ENCODE measurements at places on chromosomes 7 and 10.

- DNase-seq: no peak
These were observed 34.4 kb upstream of the PNLIP start for GRCh38 chr10:116511365-116511764.

- no peak for DNase-seq
These were observed 94.3 kb downstream of the CCDC71L start for GRCh38 chr7:106566672-106567071.

DNA sequence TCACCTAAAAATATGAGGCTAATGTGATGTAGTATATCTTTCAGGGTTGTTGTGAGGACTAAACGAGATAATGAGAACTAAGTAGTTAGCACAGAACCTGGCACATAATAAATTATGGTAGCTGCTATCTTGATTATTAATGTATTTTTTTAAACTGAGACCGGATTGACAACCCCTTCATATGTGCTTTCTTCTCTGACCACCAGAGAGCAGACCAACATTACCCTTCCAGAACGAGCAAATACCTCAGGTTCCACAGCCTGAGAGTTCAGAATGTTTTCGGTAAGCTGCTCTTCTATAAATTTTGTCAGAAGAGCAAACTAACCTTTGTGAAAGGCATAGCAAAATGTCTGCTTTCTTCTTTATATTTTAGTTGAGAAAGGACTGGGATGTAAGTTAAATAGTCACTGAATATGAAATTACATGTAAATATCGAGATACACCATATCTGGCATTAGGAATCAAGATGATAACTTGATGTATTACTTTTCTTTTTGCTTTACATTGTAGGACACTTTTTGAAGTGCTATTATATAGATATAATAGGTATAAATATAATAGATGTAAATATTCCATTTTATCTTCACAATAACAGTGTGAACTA lies 13.6 kb upstream of the BPGM start:
- no peak for DNase-seq

DNA sequence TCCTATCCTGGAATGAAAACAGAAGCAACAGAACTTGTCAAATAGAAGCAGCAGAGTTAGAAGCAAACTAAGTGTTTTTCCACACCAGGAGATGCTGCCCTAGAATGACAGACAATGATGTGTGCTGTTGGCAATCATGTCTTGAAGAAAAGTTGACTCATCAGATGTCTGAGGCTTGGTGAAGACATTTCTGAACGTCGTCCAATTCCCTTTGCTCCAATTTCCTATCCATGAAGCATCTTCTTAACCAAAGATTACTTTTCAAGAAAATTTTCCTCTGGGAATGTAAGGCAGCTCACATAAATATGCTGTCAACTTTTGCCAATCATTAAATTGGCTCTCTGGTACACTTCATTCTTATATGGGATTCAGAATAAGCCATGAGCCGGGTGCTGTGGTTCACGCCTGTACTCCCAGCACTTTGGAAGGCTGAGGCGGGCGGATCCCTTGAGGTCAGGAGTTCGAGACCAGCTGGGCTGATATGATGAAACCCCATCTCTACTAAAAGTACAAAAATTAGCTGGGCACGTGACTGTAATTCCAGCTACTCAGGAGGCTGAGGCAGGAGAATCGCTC lies 34.6 kb downstream of the MALSU1 start:
- no peak for DNase-seq

GRCh38 chr10:12419262-12419847 lies 70.0 kb downstream of the CAMK1D start:
- DNase-seq: peak; percentile 26

DNA sequence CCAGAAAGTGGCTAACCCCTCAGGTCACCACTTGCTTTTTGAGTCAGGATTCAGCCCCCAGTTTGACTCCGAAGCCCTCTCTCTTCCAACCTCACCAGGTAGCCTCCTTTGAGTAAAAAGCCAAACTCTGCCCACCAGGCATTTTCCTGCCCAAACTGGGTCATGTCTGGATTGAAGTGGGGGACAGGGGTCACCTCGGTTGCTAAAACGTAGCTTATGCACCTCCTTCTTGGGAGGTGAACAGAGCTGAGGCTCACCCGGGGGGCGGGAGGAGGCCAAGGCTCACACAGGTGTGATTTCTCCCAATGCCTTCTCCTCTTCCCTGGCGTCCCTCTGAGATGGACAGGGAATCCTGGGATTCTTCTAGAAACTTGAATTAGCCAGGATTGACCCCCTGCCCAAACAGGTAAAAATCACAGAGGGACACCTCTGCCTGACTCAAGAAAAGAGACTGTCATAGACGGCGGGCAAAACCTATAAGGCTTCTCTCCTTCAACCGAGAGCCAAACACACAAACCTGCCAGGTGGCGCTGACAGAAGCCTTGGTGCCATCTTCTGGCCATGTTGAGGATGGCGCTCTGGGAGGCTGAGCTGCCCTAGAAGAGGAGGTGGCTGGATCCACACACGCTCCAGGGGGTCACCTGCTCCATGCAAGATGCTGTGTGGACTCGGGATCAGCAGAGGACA lies 51.6 kb downstream of the PRLHR start:
- no peak for DNase-seq

DNA sequence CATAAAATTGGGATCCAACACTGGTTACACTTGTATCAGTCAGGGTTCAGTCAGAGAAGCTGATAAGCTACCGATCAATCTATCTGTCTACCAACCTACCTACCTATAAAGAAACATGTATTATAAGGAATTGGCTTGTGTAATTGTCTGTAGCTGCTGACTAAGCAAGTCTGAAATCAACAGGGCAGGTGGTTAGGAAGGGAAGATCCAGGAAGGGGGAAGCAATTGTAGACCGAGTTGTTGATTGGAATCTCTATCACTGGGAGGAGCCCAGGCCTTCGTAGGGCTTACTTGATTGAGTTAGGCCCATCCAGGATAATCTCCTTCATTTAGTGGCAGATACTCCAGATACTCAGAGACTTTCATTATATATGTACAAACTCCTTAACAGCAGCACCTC lies 271.5 kb upstream of the TEX47 start:
- no peak for DNase-seq

- no peak for DNase-seq
These were observed 613.1 kb downstream of the KCNMA1 start for GRCh38 chr10:77024461-77024860.

DNA sequence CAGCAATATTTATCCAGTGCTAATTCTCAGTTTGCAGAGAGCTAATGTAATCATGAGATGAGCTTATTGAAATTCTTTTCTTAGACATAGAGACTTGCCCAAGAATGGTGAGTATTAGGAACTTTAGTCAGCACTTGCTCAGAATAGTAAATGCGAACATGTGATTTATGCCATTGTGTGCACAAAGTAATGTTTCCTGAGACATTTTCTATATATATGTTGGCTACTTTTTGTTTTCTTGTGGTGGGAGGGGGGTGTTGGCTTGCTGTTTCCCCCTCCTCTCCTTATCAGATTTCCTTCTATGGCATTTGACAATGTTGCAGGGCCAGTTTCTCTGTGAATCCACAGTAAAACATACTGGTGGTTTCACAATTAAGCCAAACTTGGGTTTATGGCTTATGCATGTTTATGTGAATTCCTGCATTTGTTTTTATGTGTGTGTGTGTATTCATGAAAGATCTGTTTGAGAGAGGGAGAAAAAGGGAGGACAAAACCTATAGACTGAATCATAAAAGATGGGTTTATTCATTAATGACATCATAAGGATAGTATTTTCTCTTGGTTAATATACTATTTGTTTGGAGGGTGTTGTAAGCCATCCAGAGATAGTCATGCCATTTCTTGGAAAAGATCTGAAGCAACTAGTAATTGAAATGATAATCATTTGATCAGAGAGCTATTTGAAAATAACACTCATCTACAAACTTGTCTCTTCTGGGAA lies 36.3 kb downstream of the ARID5B start:
- DNase-seq: no peak

GRCh38 chr7:96188174-96188581 lies 133.7 kb downstream of the SLC25A13 start:
- no peak for DNase-seq

DNA sequence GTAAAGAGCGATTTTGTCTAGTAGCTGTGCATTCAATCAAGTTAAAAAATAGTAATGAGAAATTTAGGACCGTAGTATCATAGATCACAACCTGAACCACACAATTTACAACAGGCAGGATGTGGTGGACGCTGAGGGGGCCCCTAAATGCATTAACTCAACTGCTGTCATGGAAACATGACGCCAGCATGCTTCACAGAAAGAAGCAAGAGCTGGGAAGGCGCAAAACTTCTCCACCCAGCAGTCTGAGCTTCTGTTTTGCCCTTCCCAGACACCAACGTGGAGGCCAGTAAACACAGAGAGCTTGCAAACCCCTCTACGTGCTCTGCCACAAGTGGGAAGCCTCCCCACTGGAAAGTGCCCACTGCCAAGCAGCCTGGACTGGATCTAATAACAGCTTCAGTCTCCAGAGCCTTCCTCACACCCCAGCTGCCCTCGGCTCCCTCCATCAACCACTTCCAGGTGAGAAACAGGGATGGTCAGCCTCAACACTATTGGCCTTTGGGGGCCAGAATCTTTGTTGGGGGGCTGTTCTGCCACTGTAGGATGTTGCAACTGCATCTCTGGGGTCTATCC lies 151.8 kb downstream of the SFMBT2 start:
- DNase-seq: peak; percentile 43

DNA sequence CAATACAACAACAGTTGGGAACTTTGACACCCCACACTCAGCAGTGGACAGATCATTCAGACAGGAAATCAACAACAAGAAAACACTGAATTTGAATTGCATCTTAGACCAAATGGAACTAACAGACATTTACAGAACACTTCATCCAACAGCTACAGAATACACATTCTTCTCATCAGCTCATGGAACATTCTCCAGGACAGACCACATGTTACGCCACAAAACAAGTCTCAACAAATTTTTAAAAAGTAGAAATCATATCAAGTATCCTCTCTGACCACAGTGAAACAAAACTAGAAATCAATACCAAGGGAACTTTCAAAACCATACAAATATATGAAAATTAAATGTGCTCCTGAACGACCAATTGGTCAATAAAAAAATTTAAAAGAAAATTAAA lies 212.3 kb downstream of the DNAJC1 start:
- DNase-seq: no peak

GRCh38 chr7:18798088-18798906 lies 302.7 kb downstream of the HDAC9 start:
- no peak for DNase-seq

GRCh38 chr7:128740996-128741395 lies 1.8 kb downstream of the CALU start:
- DNase-seq: no peak

DNA sequence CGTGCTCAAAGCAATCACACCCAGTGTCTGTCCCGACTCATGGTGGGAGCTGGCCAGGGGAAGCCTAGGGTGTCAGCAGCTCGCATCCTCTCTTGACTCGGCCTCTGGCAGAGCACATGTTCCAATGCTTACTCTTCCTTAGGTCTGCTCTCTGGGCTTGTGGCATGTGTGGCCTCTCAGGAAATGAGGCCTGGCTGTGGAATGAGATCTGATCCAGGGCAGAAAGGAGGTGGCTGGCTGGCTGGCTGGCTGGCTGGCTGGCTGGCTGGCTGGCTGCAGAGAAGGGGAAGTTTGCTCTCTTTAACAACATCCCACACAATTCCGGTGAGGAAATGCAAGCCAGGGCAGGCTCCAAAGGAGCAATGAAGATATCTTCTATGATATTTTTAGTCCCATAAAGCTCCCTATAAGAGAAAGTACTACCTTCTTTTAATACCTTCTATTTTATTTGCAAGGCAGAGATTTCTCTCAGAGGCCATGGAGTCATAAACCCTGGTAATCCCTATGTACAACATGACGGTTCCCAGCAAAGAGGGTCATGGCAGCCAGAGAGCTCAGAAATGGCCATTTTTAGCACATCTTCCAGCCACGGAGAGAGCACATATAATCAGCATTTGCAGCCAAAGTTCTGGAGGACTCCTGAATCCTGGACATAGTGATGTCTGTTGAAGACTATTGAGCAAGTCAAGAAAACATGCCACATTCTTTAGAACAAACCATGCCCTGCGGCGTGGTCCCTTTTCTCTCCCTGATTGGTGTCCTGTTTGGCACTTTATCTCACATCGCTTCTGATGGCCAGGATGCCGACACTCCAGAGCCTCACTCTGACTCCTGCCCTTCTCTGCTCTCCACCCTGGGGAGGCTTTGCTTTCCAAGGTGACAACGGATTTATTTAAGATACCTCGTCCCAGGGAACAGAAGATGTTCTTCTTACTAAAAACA lies 153.7 kb downstream of the FANK1 start:
- DNase-seq: no peak

- DNase-seq: no peak
These were observed 31.7 kb downstream of the TPST1 start for GRCh38 chr7:66236713-66237303.
